GM18507 (cell line): ENCODE measurements at places on chromosomes 13 and 19.

GRCh38 chr13:66618702-66619101 is 611.4 kb downstream of the PCDH9 start:
- no peak for DNase-seq

GRCh38 chr19:41330481-41330880 is 20.5 kb downstream of the CCDC97 start:
- no peak for DNase-seq

- no peak for DNase-seq
Observed at GRCh38 chr19:46068345-46069258, 27.8 kb upstream of the IGFL4 start.

- DNase-seq: no peak
Observed at GRCh38 chr13:99983499-99984401, 2.2 kb downstream of the ZIC2 start.

DNA sequence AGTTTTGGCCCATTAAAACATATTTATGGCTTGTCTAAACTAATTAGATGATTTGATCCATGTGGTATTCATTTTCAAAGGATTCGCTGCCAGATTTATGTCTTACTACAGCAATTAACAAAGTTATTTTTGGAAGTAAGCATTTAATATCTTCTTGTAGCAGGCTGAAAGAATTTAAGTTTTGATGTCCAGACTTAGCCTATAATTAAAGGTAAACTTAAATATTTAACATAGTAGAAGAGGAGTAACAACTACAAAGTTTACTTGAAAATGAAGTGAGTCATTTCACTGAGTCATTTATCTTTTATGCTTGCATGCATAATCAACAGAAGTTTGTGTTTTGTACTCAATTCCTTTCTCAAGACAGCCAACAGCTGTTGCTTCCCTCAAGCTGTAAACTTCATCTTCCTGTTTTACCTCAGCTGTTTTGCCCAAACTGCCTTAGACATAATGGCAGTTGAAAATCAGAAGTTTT is 58.1 kb downstream of the EDNRB start:
- DNase-seq: no peak

- no peak for DNase-seq
Observed at GRCh38 chr13:63542770-63543169, 2127.1 kb upstream of the PCDH20 start.

- DNase-seq: no peak
Observed at GRCh38 chr19:815079-815774, 6.5 kb downstream of the PLPPR3 start.

- no peak for DNase-seq
Observed at GRCh38 chr13:44272692-44273091, 100.9 kb upstream of the SERP2 start.

DNA sequence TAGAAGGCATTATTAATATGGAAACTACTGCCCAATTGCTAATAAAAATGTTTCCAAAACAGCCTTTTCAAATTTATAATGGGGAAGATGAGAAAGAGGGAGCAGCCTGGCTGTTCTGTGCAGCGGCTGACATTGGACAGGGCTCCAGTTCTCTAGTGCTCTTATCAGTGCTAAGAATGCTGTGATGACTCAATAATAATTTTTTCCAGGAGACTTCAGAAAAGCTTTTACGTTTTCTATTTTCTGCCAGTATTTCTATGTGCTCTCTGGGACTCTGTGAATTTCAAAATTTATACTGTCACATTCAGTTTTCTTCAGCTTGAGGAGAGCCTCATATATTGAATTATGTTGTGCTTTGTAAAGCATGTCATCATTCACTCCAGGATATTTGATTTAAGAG is 209.6 kb downstream of the VWA8 start:
- no peak for DNase-seq

DNA sequence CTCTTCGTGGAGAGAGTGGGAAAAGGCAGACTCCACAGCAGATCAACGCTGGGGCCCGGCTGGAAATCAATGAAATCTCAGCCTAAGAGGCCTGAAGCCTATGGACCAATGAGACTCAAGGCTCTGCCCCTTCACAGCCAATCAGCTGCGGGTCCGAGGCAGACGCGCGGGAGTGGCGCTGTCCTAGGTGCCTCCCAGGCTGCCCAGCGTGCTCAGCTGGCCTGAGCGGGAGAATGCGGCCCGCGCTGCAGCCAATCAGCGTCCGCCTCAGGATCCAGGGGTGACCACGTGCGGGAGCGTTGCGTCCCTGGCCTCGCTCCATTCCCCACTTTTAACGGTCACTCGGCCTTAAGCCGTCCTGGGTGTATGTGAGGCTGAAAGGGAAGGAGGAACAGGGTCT is at the start of gene ZBTB32:
Gene ZBTB32, plus strand, starts transcription at position 341 of the 400 bp plus-strand sequence. CDS start 10,069 bp downstream, outside the sequence.
- DNase-seq: no peak

GRCh38 chr13:93882086-93882651 is 597.3 kb downstream of the DCT start:
- DNase-seq: no peak

DNA sequence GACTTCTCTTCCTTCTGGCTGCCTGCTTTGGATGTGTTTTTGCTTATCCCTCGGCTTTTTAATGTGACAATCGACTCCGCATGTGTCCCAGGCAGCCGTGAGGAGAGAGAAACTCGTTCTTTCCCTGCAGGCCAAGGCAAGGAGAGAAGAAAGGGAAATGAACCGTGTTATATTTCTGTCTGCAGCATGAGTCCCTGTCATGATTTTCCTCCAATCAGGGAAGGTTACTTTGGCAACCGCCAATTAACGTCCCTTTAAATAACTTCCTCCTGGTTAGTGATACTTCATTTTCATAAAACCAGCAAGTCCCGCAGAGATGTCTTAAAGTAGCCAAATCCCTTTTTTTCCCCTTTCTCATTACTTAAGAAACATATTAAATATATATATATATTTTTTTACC is 42.6 kb downstream of the RFC3 start:
- no peak for DNase-seq

- no peak for DNase-seq
Observed at GRCh38 chr19:39701291-39701690, 3.0 kb upstream of the LGALS14 start.

- no peak for DNase-seq
Observed at GRCh38 chr13:27053210-27053884, 118.3 kb downstream of the USP12 start.

- peak; percentile 98 for DNase-seq
Observed at GRCh38 chr19:12881172-12881808, at the start of gene DNASE2. Gene DNASE2, minus strand, starts transcription at chr19:12881449. Its CDS starts 74 bp downstream, at chr19:12881375.

GRCh38 chr19:48992581-48993174 is 431 bp downstream of the GYS1 start:
- no peak for DNase-seq

DNA sequence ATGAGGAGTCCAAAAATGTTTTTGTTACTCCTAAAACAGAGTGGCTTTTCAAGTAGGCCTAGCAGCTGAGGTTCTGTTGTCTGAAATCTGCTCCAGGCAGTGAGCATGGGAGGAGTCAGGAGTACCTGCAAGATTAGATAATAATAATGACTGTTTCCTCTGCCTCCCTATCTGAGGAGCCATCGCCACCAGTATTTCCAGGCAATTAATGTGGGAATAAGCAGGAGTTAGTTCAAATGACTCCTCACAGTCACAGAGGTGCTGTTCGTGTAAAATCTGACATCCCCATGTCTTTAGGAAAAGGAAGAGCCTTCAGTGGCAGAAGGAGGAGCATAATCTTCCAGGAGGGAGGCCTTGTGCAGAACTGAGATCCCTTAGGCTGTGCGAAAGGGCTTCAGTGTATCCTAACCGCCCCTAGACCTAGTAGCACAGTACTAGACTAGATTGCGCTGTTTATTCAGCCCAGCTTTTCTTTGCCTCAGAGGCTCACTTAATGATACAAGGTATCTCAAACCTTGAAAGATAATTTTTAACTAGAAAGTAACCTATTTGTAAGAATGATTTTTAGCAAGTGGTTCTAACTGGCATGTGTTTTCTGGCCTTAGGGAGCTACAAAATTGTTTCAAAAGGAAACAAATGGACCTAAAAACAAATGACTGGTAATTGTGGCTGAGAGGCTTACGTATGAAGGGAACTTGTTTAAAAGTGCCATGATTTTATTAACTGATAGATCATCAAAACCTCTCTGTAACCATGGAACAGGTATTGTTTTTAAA is 49.0 kb downstream of the FREM2 start:
- no peak for DNase-seq

- no peak for DNase-seq
Observed at GRCh38 chr13:79392882-79393563, 13.0 kb downstream of the RBM26 start.

DNA sequence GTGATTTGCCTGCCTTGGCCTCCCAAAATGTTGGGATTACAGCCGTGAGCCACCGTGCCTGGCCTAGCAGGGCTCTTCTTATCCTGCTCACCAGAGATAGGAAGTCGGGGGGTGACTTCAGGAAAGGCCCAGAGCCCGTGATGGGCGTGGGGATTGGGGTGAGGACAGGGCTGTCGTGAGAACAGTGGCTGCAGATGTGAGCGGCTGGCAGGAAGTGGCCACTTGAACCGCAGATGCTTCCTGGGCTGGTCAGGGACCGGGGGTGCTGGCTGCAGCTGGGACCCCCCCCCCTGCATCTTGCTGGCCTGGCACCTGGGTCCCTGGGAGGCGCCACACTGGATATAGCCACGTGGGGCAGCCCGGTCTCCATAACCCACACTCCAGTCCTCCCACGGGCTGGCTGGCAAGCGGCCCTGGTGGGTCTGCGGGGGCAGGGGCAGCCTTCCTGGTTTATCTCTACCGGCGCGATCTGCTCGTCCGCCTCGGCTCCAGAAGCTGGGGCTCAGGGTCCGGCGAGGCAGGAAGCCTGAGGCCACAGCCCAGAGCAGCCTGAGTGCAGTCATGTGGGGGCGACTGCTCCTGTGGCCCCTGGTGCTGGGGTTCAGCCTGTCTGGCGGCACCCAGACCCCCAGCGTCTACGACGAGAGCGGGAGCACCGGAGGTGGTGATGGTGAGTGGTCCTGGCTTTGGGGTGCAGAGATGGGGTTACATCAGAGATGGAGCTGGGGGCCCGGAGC is at the start of gene F2RL3:
Gene F2RL3, plus strand, starts transcription at position 371 of the 737 bp plus-strand sequence. Its CDS starts 191 bp downstream, at position 562.
- DNase-seq: peak; percentile 68

DNA sequence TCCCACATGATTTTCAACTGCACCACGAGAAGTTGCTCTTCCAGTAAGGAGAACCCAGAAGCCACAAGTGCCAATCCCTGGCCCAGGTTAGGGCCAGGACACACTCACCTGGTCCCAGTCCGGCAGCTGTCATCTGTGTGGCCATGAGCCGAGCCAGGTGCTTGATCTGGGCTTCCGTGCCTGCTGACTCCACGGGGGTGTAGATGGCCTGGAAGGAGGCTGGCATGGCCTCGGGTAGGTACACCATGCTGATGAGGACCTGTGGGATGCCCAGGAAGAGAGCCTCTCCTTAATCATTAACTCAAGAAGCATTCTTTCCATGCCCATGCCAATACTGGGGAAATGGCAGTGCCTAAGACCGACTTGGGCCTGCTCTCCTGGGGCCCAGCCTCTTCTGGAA is 19.9 kb upstream of the RSPH6A start:
- DNase-seq: no peak

GRCh38 chr19:3692141-3693024 is 7.9 kb downstream of the PIP5K1C start:
- no peak for DNase-seq

DNA sequence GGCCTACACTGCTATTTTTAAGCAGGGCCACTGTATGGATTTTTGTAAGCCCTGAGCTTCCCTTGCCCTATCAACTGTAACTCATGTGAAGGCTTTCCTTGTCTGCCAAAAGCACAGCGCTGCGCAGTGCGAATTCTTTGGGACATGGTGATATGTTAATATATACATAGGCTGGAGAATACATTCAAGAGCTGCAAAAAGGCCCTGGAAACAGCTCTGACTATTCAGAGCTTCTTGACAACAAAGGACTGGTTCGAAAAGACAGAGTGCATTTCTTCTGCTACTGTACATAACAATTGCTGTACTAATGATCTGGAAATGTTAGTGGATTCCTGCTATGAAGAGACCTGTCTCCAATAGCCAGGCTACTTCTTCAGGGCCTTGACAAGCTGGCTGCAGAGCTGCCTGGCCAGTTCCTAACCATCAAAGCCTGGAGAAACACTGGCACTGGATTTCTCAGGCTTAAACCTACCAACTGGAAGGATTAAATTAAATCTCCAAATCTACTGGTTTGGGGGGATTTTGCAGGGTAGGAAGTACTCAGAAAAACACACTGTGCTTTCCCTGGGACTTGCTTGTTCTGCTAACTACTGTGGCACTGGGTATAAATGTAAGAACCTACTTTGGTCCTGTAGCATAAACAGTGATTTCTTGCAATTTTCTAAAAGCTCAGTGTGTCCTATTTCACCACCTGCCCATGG is 246.9 kb downstream of the DNAJC15 start:
- DNase-seq: no peak

DNA sequence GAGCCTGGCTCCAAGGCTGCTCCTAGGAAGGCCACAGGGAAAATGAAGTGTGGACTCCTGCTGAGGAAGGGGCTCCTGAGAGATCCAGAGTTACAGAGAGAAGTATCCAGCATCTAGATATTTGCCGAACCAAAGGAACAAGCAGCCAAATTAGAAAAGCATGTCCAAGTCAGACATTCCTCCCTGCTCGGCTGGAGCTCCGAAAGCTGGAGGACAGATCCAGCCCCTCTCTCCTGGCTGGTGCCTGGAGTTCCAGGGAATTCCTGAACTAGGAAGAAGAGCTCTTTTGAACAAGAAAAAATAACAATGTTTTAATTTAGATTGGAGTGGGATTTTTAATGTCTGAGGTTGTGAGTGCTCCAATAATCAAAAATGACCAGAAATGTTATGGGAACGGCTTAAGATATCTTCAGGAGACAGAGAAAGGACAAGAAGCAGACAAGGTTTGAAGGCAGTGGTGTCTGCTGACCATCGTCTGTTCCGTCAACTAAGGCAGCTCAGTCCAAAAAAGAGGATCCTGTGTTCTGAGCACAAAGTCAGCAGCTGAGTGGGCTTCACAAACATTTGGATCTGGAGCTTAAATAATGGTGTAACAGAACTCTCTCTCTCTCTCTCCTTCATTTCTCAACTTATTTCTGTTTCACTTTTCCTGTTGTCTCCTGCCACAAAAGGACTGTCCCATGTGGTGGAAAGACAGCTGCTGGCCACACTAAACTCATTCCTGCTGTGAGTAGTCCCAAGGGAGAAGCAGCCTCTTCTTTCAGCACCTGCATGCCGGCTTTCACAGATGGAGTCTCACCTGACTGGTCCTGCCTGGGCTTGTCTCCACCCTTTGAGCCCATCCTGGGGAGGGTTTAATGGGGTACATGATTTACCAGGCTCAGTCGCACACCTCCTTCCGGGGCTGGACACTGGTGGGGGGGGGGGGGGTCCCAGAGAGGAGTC is 31.5 kb upstream of the IRS2 start:
- no peak for DNase-seq
